ENCODE measurements at places on chromosomes 6 and 20.

- DNase-seq, result no peak
These were observed 286.2 kb downstream of the DHX35 start for GRCh38 chr20:39248171-39248861.

GRCh38 chr20:46507760-46508407 lies 5.5 kb downstream of the ZNF334 start:
- DNase-seq, result no peak

DNA sequence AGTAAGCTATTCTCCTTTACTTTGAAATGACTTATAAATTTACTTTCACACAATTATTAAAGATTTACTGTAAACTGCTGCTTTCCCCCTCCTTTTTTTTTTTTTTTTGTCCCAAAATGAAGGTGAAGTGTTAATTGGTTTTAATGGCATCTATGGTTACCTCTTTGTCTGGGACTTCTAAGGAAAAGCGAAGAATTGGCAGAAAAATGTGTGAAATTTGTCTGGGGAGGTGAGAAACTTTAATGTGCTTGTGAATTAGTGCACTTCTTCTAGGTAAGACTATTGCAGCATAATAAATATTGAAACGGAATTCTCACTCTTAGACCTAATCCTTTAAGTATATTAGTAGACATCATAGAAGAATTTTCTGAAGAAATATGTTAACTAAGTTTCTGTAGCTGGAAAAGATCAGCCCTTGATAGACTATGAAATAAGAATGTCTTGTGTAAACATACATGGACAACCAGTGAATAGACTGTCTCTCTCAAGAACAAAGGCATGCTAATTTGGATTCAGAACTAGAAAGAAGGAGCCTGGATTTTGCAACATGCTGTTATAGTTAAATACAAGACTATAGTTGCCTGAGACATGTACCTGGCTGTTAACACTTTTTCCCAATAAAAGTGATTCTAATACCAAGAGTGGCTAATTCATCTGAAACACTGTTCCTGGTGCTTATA lies 23.9 kb downstream of the FLRT3 start:
- DNase-seq, result no peak

GRCh38 chr20:40414843-40415615 lies 274.0 kb downstream of the MAFB start:
- DNase-seq, result no peak

- no peak for DNase-seq
These were observed 237.5 kb downstream of the CD83 start for GRCh38 chr6:14354919-14355572.

DNA sequence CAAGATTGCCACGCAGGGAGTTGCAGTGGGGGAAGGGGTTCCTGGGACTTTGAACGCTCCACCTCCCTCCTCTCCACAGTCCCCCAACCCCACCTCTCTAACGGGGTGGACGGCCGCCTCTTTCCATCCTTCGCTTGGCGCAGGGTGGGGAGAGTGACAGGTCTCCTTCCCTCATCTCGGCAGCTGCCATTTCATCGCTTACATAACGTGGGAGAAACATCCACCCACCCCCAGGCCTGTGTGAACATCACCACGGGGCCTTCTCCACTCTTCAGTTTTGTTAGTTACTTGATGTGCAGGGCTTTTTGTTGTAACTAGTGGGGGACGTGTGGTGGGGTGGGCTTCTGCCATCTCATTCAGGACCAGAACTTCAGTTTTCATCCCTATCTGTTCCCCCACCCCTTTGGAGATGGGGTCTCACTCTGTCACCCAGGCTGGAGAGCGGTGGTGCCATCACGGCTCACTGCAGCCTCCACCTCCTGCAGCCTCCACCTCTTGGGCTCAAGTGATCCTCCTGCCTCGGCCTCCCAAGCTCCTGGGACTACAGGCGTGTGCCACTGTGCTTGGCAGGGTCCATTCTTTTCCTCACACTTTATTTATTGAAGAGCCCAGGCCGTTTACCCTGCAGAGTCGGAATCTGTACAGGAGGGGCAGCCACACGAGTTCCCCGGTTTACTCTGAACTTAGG lies 17.7 kb downstream of the RTEL1 start:
- DNase-seq, result no peak

GRCh38 chr6:107329063-107329860 lies 130.1 kb downstream of the PDSS2 start:
- no peak for DNase-seq

- no peak for DNase-seq
These were observed 18.1 kb downstream of the ELMO2 start for GRCh38 chr20:46388201-46388836.

- no peak for DNase-seq
These were observed 5.6 kb downstream of the MAP3K5 start for GRCh38 chr6:136786658-136787057.

DNA sequence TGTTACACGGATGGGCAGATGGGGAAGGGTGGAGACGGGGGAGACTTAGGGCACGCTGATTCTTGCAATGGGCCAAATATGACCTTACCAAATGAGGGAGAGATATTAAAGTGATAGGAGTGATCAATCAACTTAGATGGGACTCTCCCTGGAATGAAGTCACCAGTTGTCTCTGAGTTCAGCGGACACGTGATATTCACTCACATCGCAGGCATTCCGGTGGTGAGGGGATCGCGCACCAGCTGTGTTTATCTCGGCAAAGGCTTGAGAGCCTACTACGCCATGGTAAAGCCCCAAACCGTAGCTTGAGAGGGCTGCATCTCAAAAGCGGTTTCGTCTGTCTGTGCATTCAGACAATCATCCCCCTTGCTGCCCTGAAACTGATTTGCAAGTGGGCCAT lies 5.5 kb downstream of the BMP7 start:
- no peak for DNase-seq

DNA sequence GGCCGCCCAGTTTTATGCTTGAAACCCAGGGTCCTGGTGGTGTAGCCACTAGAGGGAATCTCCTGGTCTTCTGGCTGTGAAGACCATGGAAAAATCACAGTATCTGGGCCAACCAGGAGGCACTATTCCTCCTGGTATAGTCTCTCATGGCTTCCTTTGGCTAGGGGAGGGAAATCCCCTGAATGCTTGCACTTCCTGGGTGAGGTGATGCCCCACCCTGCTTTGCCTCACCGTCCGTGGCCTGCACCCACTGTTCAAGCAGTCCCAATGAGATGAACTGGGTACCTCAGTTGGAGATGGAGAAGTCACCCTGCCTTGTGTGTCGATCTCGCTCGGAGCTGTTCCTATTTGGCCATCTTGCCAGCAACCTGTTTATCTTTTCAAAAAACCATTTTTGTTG lies 10.1 kb upstream of the ZNF337 start:
- DNase-seq, result no peak

- DNase-seq, result no peak
These were observed 8.6 kb upstream of the TRIB3 start for GRCh38 chr20:371755-372542.

GRCh38 chr20:62706857-62707256 lies 1.8 kb upstream of the NTSR1 start:
- no peak for DNase-seq

DNA sequence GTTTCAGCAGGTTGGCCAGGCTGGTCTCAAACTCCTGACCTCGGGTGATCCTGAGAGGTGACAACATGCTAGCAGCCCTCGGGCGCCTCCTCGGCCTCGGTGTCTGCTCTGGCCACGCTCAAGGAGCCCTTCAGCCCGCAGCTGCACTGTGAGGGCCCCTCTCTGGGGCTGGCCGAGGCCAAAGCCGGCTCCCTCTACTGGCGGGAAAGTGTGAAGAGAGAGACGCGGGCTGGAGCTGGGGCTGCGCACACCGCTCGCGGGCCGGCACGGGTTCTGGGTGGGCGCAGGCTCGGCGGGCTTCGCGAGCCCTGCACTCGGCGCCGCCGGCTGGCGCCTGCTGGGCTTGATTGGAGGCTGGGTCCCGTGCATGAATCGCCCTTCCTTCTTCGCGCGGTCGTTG lies 80.8 kb upstream of the RBM24 start:
- no peak for DNase-seq

DNA sequence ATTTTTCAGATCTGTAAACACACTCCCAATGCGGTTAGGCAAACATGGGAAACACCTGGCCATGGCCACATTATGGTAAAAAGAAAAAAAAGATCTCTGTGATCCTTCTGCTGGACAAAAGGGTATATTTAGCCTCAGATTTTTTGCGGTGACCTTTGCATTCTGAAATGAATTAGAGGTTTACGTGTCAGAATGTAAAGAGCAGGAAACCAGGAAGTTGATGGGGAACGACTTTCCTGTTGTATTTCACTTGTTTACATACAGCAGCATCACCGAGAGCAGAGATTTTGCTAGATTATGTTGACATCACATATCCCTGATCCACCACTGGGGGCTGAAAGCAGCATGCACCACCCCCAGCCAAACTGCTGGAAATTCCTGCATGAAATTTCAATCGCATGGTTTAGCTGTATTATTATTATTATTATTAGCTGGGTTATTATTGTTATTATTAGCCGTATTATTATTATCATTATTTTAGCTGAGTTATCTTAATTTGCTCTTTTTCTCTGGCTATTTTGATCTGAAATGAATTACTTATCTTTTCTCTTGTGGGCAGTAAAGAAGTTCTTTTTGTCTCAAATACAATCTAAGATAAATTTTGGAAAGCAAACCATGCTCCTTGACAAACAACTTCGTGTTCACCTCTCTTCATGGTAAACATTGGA lies 189.4 kb downstream of the ZFP64 start:
- DNase-seq, result no peak

GRCh38 chr6:170090561-170090960 lies 200.3 kb downstream of the DLL1 start:
- DNase-seq, result no peak

GRCh38 chr20:58028123-58028522 lies 200.3 kb downstream of the ANKRD60 start:
- DNase-seq, result no peak

GRCh38 chr6:143232849-143233248 lies 172.2 kb downstream of the AIG1 start:
- DNase-seq, result no peak

DNA sequence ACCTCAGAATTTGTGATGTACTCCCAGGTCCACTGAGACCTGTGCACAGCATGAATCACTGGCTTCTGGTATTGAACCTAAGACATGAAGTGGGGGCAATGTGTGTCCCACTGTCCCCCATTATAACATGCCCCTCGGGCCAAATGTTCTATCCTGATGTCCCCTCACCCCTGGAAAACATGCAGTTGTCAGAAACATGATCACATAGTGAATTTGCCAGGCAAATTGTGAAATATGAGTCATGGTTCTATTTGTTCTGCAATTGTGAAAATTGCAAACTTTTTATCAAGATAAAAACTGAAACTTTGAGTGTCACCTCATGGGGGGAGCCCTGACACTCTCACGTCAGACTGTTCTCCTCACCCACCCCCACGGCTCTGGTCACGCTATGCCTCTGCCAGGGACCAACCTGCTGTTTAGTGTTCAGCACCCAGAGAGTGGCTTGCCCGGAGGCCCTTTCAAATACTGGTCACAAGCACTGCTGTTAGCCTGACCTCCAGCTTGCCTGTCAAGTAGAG lies 305.3 kb downstream of the CLIC5 start:
- no peak for DNase-seq

GRCh38 chr6:44230034-44230675 lies 6.8 kb downstream of the SLC29A1 start:
- no peak for DNase-seq

GRCh38 chr6:52984247-52984646 lies 10.8 kb downstream of the GSTA4 start:
- DNase-seq, result no peak

GRCh38 chr6:8057263-8057662 lies 6.9 kb downstream of the BLOC1S5 start:
- DNase-seq, result no peak

- DNase-seq, result no peak
These were observed 55.2 kb downstream of the YTHDF1 start for GRCh38 chr20:63160641-63161175.

DNA sequence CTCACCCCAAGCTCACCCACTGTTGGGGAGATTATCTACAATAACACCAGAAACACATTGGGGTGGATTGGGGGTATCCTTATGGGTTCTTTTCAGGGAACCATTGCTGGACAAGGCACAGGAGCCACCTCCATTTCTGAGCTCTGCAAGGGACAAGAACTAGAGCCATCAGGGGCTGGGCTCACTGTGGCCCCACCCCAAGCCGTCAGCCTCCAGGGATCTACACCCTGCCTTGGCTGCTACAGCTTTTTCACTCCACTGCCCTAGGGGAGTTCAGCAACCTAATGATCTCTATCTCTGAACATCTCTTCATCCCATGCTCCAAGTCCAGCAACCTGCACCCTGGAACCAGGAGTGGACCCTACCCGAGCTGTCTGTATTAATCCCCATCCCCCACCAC lies 21.2 kb downstream of the MAVS start:
- DNase-seq, result no peak

- no peak for DNase-seq
These were observed 4.6 kb downstream of the RPP21 start for GRCh38 chr6:30349421-30350177.

GRCh38 chr20:56217829-56218228 lies 30.7 kb upstream of the MC3R start:
- DNase-seq, result no peak

DNA sequence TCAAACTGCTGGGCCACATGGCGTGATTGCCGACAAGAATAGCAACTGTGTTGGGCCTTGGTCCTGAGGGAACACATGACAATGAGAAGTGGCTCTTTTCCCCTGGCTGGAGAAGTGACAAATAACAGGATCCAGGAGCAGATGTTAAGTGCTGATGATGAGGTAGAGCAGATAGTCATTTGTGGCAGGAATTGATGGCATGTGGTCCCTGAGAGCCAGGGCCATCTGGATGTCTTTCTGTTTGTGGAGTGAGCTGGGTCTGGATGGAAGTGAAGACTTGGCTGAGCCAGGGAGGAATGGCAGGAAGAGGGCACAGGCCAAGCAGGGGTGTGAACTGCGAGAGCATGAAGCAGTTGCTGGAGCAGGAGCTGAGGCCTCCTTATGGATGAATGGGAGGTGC lies 67.8 kb downstream of the SCAND1 start:
- DNase-seq, result no peak

DNA sequence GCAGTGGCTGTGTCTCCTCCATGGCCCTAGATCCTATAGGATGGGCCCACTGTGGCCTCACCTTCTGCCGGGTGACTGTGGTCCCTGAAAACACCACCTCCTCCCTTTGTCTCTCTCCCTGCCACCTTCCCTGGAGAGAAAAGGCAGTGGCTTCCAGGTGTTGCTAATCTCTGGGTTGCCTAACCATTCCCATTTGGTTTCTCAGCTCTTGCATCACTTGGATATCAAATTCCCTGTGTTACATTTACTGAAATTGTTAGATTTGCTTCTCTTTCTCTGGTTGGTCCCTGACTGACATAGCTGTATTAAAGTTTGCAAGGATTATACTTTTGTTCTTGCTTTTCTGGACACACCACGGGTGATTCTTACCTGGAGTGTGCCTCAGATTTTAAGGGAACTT lies 9.3 kb upstream of the ZFP64 start:
- DNase-seq, result no peak

Data from D721Med (cell line).